CD8-positive, alpha-beta T cell (primary cell): ENCODE measurements at places on chromosomes 7 and 10.

- no peak for DNase-seq
These were observed 684.6 kb downstream of the MAGI2 start for GRCh38 chr7:78768859-78769258.

- no peak for DNase-seq
These were observed 151.8 kb downstream of the BMPER start for GRCh38 chr7:34057136-34057535.

GRCh38 chr10:74983383-74983782 lies 128.1 kb upstream of the SAMD8 start:
- DNase-seq: no peak

GRCh38 chr7:21103426-21104123 lies 316.9 kb upstream of the SP8 start:
- no peak for DNase-seq
